Activated effector memory CD4-positive, alpha-beta T cell treated with Interleukin-2 at 50 U/mL for 16 hours (primary cell): ENCODE measurements at places on chromosomes 2 and 18.

DNA sequence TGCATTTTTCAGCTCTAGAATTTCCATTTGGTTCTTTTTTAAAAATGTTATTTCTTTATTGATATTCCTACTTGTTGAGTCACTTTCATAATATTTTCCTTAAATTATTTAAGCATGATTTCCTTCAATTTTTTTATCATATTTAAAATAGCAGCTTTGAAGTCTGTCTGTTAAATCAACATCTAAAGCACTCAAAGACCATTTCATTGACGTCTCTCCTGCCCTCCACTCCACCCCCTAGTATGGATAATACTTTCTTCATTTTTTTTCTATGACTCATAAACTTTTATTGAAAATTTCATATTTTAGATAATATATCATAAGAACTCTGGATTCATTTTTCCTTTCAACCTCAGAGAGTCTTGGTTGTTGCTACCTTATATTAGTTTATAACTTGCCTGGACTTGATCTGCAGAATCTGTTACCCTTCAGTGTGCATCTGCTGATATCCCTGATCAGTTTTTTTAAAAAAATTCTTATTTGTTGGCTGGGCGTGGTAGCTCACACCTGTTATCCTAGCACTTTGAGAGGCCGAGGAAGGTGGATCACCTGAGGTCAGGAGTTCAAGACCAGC, 59.0 kb upstream of the ZNF396 start:
- no peak for DNase-seq

- no peak for DNase-seq
Observed at GRCh38 chr2:84236288-84236687, 222.8 kb downstream of the SUCLG1 start.

GRCh38 chr2:108315444-108315934, 26.8 kb downstream of the SULT1C2 start:
- no peak for DNase-seq

DNA sequence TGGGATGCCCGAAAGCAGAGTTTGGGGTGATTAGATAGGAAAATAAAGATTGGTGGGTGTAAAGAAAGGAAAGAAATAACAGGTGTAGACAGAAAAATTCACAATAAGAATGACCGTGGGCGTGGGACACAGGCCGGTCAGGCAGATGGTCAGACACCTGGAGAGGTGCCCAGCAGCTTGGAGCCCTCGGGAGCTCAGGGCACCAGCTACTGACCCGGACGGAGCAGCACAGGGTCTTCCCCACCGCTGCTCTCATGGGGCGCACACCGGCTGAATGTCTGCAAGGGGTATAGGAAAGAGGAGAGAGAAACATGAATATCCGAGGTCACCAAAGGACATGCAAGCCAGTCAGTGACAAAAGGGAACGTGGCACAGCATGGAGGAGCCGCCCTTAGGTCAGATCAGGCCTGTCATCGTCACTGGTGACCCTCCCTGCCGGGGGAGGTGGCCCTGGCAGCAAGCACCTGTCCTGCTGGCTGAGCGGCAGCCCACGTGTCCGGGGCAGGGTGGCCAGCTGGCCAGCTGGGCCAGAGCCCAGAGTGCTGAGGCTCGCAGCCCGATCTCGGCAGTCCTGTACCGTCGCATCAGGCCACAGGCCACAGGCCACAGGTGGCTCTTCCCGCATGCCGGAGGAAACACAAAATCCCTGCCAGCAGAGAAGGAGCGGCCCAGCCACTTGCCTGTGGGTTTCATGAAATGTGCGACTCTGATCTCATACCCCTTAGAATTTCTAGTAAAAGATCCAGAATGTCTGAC, 112.0 kb upstream of the NDUFV2 start:
- DNase-seq, result no peak

- no peak for DNase-seq
Observed at GRCh38 chr2:112924360-112924759, 13.4 kb downstream of the IL37 start.

DNA sequence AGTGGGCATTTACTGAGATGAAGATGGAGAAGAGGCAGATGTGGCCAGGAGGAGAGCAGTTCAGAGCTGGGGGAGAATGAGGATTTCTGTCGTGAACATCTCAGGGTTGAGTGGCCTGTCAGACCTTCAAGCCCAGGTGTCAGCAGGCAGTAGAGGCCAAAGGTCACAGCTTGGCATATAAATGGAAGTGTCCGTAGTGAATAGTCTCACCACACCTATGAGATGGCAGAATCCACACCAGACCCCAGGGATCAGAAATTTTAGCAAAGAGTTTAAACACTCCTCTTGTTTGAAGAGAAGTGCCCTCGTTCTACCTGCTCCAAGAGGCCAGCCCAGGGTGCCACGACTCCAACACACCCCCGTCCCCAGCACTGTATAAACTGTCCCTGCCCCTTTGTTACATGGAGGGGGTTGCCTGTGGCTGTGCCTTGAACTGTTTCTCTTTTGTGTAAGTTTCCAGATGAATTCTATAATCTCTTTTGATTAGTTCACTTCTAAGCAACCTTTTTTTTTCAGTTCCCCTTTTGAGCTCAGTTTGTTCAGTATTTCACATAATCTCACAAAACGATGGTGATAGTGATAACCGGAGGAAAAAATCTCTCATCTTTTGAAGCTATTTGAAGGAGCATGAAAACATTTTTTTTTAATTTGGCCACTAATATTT, 69.0 kb upstream of the TTC39C start:
- DNase-seq, result no peak
